ENCODE measurements at places on chromosomes 12 and 14.

DNA sequence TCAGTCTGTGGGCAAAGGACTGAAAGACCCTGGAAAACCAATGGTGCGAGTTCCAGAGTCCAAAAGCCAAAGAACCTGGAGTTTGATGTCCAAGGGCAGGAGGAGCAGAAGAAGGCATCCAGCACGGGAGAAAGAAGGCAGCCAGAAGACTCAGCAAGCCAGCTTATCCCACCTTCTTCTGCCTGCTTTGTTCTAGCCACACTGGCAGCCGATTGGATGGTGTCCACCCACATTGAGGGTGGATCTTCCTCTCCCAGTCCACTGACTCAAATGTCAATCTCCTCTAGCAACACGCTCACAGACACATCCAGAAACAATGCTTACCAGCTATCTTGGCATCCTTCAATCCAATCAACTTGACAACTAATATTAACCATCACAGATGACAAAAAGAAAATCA is 57.2 kb upstream of the CAPRIN2 start:
- DNase-seq = no peak

- no peak for DNase-seq
Measured at GRCh38 chr12:130051900-130052299, 110.4 kb upstream of the FZD10 start.

DNA sequence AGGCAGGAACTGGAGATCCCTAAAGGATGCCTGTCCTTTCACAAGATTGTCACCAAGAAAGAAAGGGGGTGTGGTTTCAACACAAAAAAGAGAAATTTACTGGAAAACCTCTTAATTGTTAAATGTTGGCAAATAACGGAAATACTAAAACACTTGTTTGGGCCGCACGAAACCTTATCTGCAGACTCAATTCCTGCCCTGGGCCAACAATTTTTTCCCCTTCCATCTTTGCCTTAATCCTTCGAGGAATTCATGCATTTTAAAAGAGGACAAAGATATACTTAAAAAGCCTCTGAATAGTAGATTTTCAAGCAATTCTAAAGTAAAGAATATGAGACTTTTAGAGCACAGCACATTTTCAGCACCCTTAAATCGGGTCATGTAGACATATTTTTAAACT is 366.2 kb downstream of the DUSP6 start:
- no peak for DNase-seq

- DNase-seq = no peak
Measured at GRCh38 chr14:75837151-75837787, 144.5 kb downstream of the TGFB3 start.

DNA sequence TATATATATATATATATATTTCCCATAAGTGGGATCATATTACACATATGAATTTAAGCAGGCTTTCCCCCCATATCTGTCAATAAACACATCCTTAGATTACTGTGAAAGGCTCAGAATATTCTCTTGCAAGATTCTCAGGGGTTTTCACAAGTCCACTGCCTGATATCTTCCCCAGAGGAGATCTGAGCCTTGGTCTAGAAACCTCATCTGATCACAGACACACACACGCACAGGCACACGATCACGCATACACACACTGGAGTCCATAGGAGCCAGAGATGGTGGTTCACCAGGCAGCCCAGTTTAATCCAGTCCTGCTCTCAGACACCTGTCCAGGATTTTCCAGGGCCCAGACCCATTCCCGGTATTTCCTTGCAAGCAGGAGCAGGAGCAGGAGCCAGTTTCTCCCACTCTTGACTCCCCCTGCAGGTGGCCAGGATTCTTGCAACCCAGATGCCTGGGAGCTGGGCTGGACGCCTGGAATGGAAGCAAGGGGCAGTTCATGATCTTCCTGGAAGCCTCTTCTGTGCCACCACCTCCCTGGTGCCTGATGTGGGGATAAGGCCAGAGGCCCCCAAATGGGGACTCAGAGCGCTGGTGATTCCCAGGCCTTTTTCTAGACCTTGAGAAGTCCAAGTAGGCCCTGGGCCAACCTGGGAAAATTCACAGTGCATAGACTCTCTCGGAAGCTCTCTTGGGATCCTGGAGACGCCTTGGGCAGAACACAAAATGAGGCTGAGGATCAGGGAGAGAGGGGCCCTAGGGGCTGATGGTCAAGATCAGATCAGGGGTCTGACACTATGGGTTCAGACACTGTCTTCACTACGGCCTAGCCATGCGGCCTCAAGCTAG is 16.5 kb upstream of the KRT78 start:
- DNase-seq = peak; percentile 52

DNA sequence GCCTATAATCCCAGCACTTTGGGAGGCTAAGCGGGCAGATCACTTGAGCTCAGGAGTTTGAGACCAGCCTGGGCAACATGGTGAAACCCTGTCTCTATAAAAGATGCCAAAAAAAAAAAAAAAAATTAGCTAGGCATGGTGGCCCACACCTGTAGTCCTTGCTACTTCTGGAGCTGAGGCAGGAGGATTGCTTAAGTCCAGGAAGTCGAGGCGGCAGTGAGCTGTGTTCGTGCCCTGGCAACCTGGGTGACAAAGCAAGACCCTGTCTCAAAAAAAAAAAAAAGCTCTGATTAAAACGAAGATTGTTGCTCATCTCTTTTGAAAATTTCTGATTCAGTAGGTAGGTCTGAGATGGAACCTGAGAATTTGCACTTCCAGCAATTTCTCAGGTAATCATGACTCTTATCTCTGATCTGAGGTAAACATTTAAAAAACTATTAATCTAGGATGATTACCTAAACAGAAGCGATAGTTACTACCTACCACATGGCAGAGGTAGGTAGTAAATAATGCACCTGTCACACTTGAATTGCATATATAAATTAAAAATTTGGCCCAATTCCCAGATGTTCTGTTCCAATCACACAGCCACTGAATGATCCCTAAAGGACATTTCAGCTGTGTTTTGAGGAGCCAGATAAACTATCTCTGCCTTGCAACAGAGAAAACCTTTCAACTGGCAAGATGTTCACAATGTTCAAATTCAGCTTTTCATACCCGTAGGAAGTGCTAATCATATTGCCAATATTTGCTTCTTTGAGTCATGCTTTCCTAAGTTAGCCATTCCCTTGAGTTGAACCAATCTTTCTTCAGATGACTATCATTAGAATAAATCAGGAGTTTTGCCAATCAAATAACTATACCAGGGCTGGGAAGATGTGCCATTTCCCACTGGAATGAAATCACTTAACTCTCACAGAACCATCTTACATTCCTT is 4.2 kb upstream of the TEP1 start:
- DNase-seq = no peak

DNA sequence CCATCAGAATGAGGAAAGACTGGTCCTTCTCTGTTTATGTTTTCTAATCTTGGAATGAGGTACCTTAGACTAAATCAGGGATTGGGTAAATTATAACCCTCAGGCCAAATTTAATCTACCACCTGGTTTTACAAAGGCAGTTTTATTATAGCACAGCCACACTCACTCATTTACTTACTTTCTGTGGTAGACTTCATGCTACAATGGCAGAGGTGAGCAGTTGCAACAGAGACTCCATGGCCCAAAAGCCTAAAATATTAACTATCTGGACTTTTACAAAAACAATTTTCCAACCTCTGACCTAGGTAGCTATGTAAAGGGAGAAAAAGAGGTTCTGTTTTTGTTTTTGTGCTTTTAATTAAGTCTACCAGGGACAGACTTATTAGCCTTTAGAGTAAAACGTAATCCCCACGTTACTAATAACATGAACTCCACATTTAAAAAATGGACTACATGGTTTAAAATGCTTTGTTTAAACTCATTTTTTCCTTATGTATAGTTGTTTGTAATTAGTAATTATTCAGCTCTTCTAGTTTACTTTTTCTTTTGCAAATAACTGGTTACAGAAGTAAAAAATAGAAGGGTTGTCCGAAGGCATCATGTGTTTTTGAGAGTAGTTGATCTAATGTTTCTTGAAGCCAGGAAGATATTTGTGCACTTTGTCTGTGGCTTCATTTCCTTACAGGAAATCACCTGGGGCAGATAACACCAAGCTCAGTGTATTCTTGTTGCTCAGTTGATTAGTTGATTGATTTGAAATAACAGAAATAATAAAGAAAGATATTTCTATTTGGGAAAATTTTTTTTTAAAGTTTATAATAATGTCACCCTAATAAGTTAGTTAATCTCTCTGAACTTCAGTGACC is 57.6 kb upstream of the ATP2B1 start:
- DNase-seq = no peak

DNA sequence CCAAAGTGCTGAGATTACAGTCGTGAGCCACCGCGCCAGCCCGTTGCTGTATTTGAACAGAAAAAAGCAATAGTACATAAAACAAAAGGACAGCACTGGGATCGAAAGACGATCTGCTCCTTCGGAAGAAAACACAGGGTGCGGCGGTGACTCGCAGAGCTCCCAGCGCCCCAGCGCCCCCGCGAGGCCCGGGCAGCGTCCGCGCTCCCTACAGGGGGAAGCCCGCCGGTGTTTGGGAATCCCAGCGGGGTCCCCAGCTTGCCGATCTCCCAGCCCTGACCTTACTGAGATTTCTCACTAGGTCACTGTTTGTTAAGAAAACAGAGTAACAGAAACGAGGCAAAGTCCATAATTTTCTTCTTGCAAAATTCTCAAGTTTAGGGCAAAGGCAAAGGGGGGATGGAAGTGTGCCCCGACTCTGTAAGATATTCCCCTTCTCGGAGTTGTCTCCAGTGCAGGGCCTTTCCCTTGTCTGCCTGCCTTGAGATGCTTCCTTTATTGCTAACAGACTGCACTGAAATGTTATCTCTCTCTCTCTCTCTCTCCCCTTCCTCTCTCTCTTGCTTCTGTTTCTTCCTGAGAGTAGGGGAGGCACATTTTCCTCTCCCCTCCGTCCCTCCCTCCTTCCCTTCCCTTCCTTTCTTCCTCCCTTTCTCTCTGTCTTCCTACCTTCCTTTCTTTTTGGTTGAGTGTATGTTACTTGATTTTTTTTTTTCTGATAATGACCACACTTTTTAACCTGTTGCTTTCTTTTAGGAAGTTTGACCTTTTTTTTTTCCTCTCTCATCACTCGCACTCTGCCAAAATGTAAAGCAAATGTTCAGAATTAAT is 91.9 kb downstream of the TMEM30B start:
- DNase-seq = peak; percentile 90

- no peak for DNase-seq
Measured at GRCh38 chr12:80892597-80893445, 44.9 kb downstream of the LIN7A start.

- no peak for DNase-seq
Measured at GRCh38 chr12:15963271-15963670, 52.1 kb downstream of the DERA start.

DNA sequence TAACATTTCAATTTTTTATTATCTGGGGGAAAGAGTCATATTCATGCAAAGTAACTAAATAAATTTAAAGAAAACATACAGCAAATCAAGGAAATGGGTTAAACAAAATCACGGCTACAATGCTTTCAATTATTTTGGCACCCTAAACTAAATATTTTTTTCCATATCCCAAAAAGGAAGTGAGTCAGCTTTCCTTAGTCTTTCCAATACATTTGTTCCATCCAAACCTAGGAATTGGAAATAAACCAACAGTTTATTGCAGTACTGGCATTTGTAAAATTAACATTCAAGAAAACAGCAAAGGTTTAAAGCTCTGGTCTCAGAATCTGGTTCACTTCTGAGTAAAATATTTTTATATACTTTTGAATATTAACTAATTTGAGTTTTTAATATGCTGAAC is 89.2 kb downstream of the BCL2L14 start:
- no peak for DNase-seq

- no peak for DNase-seq
Measured at GRCh38 chr14:82134411-82134810, 600.8 kb upstream of the SEL1L start.

GRCh38 chr14:104991896-104992230 is 6.3 kb downstream of the CLBA1 start:
- DNase-seq = no peak

DNA sequence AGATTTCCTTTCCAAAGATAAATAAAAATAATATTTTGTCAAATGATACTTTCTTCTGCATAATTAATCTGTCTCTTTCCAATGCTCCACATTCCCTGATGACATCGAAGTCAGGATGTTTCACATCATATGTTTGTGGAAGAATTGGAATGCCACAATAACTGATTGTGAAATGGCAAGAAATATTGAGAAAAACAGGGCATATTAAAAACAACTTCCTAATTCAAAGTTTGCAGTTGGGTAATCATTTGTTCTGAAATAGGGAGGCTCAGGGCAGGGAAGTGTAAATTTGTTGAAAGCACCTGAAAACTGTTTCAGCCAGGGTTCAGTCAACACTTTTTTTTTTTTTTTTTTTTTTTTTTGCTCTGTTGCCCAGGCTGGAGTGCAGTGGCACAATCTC is 50.7 kb downstream of the BCAT1 start:
- no peak for DNase-seq

DNA sequence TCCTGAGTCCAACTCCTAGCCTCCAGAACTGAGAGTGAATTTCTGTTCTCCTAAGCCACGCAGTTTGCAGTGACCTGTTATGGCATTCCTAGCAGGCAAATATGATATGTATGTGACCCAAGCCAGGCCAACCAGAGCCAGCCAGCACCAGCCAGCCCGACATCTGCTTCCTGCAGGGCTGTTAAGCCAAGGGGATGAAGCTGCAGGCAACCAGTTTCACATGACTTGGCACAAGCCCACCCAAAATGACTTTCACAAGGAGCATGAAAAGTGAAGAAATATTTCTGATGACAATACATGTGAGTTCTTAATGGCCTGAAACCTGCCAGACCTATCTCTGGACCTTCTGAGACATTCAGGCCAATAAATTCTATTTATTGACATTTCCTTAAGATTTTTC is 68.1 kb downstream of the ITPK1 start:
- no peak for DNase-seq

- no peak for DNase-seq
Measured at GRCh38 chr12:40646456-40646855, 45.8 kb upstream of the CNTN1 start.

DNA sequence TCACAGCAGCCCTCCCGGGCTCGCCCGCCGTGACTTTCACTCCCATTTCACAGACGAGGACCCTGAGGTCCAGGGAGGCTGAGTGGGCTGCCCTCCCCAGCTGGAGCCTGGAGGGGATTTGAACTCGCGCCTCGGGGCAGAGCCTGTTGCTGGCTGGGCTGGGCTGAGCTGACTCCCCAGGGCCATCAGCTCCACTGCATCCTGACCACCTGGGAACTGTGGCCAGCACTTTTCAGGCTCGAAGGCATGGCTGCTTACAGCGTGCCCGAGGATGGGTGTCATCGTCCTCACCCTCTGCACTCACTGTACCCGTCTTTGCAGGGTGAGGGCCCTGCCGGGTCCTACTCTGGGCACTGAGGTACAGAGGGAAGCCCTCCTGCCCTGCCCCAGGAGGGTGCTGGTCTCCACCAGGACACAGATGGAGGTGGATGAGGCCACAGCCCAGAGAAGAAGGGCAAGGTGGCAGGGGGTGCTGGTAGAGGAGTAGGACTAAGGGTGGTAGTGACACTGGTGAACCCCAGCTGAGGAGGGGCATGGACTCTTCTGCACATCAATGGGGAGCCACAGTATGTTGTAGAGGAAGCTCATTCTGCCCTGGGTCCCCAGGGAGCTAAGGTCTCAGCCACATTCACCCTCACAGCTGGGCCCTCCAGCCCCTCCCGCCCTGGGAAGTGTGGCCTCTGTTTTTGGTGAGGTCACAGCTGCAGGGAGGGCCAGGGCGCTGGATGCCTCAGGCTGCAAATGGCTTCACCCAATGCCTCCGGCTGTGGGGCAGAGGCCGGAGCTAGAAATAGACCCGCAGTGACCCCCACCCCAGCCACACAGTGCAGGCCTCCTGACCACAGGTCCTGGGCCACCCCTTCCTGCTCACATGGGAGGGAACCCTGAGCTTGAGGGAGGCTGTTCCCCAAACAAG is 365.1 kb upstream of the SFSWAP start:
- no peak for DNase-seq
